Aorta (tissue), 5 donors: ENCODE measurements at places on chromosomes 2 and 18. TPM values are rescaled to one million over a fixed set of nuclear protein-coding genes. Genes with fewer than 3 reads are reported as not detected.

- no peak for DNase-seq
Measured at GRCh38 chr2:155692106-155692505, 640.4 kb downstream of the NR4A2 start.

DNA sequence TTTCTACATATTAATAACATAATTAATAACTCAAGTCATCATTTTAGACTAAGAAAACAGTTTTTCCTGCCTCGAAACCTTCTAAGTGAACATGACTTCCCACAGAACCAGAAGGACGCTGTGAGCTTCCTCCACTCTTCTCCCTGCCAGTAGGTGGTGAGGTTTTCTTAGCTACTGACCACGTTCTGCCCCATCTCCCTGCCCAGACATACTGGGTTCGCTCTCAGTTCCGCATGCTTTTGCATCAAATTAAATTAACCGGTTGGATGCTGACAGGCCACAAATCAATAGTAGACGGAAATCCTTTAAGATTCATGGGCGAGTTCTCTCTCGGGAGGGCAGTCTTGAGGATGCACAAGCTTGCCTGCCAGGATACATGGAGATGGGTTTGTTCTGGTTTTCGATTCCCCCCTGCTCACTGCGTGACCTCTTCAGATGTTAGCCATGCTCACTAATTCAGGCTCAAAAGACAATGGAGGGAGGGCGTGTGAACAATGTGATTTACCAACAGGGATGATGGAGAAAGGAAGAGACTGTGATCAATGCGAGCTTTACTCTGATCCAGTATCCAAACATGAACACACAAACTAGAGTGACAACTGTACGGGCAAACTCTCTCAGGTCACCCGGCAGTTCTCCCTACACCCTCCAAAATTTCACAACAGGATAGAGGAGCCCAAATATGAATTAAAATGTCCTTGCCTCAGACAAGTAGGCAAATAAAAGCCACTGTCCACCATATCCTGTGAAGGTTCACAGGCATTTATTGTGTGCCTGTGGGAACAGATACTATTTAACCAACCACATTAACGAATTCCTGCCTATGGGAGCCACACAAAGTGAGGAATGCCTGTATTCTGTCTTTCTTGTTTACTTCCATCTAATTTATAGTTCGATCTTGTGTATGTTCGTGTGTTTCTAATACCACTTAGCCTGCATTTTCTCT is 375.7 kb downstream of the EIPR1 start:
- DNase-seq, result no peak

GRCh38 chr2:218788529-218789255 is 6.7 kb downstream of the CYP27A1 start:
- DNase-seq, result no peak

DNA sequence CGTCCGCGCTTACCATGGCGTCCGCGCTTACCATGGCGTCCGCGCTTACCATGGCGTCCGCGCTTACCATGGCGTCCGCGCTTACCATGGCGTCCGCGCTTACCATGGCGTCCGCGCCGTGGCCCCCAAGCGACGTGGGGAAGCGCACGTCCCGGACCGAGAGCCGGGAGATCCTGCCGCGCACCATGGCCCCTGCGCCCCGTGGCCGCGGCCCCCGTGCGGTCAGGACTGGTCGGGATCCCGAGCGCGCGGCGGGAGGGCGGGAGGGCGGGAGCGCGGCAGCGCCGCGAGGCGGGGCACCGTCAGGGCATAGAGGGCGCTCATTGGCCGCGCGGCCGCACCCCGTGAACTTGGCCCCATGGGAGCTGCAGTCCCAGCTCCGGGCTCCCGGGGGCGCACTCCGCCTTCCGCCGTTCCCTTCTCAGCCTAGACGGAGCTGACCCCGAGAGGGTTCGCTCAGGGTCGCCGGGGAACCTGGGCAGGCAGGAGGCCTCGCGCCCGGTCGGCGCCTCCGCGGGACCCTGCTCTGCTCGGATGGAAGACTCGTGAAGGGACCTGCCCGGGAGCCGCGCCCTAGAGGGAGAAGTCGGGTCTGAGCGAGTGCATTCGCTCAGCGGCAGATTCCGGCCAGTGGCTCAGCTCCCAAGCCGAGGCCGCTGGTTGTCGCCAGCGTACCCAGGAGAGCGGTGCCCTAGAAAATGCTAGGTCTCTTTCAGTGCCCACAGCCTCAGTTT is at the start of gene ENOSF1:
ENOSF1 (minus strand) TSS at position 230 of the 734 bp plus-strand sequence; CDS start at position 187, 43 bp downstream.
- DNase-seq, result peak; percentile 94

DNA sequence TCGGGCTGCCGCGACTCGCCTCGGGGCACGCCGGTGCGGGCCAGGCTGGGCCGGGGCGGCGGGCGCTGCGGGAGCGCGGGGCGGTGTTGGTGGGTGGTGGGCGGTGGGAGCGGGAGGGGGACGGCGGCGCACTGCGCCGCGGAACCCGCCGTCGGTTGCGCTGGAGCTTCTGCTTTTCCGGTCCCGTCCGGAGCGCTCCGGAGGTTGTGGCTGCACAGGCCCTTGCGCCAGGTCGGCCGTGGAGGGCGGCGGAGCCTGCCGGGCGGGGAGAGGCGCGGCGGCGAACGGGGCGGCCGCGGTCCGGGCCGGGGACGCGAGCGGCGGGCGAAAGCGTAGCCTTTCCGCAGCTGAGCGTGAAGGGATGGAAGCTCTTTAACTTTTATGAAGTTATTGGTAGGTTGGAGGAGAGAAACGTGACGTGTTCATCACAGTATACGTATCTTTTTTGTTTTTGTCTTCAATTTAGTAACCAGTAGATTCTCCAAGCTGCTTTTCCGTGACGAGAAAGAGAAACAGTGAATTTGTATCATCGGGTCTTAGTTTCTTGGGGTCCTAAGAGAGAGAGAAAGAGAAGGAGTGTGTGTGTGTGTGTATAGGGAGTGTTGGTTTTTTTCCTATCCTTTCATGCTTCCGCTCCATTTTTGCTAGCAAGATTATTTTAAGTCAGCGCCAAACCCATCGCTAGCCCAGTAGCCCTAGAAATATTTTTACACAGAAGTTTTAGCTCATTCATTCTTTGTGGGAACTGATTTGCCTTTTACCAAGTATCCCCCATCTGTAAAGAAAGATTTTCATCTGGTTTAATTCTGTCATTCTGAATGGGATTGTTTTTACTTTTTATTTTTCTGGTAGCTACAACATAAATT is 535 bp downstream of the ATG4B start:
- peak; percentile 82 for DNase-seq

DNA sequence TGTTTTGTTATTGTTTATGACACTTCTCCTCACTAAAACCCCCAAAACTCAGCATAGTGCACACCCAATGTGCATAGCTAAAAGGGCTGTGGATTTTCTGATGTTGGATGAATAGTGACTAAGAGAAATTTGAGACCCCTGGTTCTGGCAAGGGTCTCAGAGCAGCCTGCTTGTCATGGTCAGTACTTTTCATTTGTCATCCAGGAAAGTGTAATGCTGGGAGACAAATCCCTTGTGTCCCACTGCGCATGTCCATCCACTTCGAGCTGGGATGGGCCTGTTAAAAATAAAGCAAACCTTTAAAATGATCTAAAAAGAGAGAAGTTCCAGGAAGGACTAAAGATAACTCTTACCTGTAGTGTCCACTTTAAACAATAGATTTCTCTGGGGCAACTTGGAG is 46.9 kb upstream of the LYPD1 start:
- no peak for DNase-seq

- DNase-seq, result no peak
Measured at GRCh38 chr18:62760403-62760734, 45.0 kb downstream of the PHLPP1 start.

GRCh38 chr2:113081488-113082210 is 13.9 kb downstream of the IL1F10 start:
- DNase-seq, result no peak

Gene VWC2L
- not detected for total RNA-seq

Gene ITPRIPL1
- 3.6 TPM for total RNA-seq

Gene BMP10
- total RNA-seq, result not detected
